ENCODE measurements at places on chromosomes 2 and 18.
A peak's percentile ranks its signal among the peaks of the same experiment; 100 is the strongest.

DNA sequence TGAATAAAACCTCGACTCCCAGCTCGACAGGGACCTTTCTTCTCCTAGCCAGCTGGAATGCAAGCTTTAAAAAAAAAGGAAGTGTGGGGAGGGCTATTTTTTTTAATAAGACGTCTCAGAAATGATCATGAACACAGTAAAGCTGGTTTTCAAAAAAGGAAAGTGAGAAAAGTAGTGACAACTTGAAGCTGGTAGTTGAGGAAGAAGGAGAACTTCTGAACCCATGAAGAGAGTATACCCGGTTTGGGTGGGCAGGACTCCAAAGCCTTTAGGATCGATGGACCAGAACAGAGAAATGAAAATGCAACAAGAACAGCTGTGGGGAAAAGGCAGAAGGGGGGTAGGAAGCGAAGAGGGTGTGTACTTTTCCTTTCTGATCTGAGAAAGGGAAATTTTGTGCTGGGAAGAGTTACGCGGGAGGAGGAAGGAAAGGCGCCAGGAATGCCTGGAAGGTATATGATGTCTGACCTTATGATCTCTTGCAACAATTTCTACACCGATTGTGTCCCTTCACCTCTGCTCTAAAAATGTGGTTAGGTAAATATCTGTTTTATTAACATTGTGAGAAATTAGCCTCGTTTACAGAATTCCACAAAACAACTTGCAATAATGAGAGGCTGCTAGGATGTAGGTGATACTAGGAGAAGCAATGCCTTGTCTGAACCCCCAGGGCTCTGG lies 22.6 kb upstream of the CYP1B1 start:
- no peak overlapping the region for H3K4me3 ChIP-seq
- peaks cover 12% of the 10 kb centered on the region for H3K36me3 ChIP-seq
- peaks cover 86% of the 10 kb centered on the region for H3K27me3 ChIP-seq
- DNase-seq: no peak
- peaks cover 18% of the 10 kb centered on the region for H3K4me1 ChIP-seq

- H3K4me1 ChIP-seq: peaks cover 24% of the 10 kb centered on the region
- DNase-seq: no peak
- peak overlapping the region; percentile 96 for H3K4me3 ChIP-seq
- H3K27me3 ChIP-seq: no peaks in the 10 kb centered on the region
- peak overlapping the region; percentile 77 for H3K27ac ChIP-seq
These were observed 476 bp upstream of the MSH2 start for GRCh38 chr2:47402555-47402804.

GRCh38 chr2:62109554-62109953 lies 86.4 kb upstream of the B3GNT2 start:
- no peak for DNase-seq
- H3K27me3 ChIP-seq: no peaks in the 10 kb centered on the region
- peaks cover 2% of the 10 kb centered on the region for H3K4me1 ChIP-seq
- H3K4me3 ChIP-seq: no peak overlapping the region
- no peak overlapping the region for H3K27ac ChIP-seq

- no peak for DNase-seq
- no peaks in the 10 kb centered on the region for H3K36me3 ChIP-seq
- no peaks in the 10 kb centered on the region for H3K27me3 ChIP-seq
These were observed 148.1 kb downstream of the SLC8A1 start for GRCh38 chr2:40303746-40304145.

- H3K4me3 ChIP-seq: no peak overlapping the region
- peaks cover 3% of the 10 kb centered on the region for H3K36me3 ChIP-seq
- H3K27ac ChIP-seq: no peak overlapping the region
These were observed 84.5 kb downstream of the PRPF40A start for GRCh38 chr2:152632736-152633135.

DNA sequence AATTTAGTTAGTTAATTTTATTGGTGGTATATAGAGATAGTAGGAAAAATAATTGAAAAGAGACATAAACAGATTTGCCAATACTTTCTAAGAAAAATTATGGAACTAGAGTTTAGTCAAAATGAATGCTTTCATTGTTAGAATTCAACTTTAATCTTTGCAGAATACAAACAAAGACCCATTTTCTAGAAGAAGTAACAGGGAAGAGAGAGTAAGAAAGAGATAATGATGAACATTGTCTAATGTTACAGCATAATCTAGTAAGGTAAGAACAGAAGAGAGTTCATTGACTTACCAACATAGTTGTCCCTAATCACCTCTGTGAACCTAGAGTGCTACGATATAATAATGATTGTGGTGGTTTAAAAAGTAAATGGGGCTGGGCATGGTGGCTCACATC lies 23.7 kb downstream of the SCN1A start:
- no peak overlapping the region for H3K4me3 ChIP-seq
- no peaks in the 10 kb centered on the region for H3K36me3 ChIP-seq
- DNase-seq: no peak
- no peak overlapping the region for H3K27ac ChIP-seq
- H3K4me1 ChIP-seq: no peaks in the 10 kb centered on the region

- peaks cover 9% of the 10 kb centered on the region for H3K4me1 ChIP-seq
- no peak for DNase-seq
- H3K36me3 ChIP-seq: no peaks in the 10 kb centered on the region
- peaks cover 10% of the 10 kb centered on the region for H3K27me3 ChIP-seq
- H3K27ac ChIP-seq: no peak overlapping the region
These were observed 24.0 kb upstream of the SLC35F5 start for GRCh38 chr2:113780472-113780871.

DNA sequence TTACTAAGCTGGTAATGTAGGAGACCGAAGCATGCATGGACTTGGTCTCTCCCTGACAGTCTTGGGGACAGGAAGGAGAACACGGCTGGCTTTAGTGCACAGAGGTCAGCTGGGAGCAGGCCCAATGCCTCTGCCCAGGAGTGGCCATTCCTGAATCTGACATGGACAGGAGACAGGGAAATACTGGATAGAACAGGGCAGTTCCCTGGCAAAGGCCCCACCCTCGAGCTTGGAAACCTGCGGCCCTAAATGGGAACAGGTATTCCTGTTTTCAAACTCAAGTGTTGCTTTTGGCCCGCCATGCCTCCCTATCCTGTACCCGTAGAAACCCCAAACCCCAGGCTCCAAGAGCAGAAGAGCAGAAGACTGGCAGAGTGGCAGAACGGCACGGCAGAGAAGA lies 107.4 kb downstream of the ZNF516 start:
- peaks cover 2% of the 10 kb centered on the region for H3K36me3 ChIP-seq
- H3K27me3 ChIP-seq: no peaks in the 10 kb centered on the region
- DNase-seq: no peak
- H3K4me1 ChIP-seq: peaks cover 47% of the 10 kb centered on the region

GRCh38 chr2:199455210-199455544 lies 2.6 kb downstream of the SATB2 start:
- H3K4me1 ChIP-seq: peaks cover 7% of the 10 kb centered on the region
- peak overlapping the region; percentile 12 for H3K4me3 ChIP-seq
- no peak overlapping the region for H3K27ac ChIP-seq
- DNase-seq: no peak
- peaks cover 37% of the 10 kb centered on the region for H3K27me3 ChIP-seq
- peaks cover 3% of the 10 kb centered on the region for H3K36me3 ChIP-seq

DNA sequence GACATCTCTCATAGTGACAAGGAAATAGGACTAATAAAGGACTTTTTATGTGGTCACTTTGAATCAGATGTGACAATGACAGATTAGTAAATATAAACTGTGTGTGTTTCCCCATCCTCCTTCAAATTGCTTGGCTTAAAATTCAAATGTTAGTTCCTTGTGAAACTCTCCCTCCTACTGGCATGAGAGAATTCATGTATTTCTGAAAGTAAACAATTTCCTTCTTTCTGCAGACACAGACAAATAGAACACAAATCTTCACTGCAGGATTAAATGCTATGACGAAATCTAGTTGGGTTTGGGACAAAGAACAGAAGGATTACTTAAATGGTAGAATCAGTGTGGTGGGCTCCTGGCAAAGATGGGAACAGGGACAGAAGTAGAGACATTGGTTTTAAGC lies 328.7 kb upstream of the FAM98A start:
- H3K27me3 ChIP-seq: no peaks in the 10 kb centered on the region
- no peak for DNase-seq
- no peaks in the 10 kb centered on the region for H3K36me3 ChIP-seq
- no peak overlapping the region for H3K4me3 ChIP-seq
- no peak overlapping the region for H3K27ac ChIP-seq
- no peaks in the 10 kb centered on the region for H3K4me1 ChIP-seq

DNA sequence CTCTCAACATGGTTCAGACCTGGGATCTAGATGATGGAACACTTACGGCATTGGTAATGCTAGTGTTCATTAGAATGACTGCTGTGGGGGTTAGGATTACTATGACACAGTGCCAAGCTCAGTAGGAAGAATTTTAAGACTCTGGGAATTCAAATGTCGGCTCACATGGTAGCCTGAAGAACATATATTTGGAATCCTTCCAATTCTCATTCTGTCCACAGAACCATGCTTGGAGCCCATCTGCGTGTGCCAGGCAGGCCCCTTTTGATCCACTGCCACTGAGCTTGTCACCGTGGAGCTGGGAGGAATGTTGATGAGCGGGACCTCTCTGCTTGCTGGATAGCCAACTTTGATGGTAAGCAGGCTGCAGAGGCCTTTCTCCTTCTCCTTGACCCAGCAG lies 322.0 kb upstream of the SOX11 start:
- H3K36me3 ChIP-seq: no peaks in the 10 kb centered on the region
- no peak overlapping the region for H3K27ac ChIP-seq
- no peak for DNase-seq
- no peak overlapping the region for H3K4me3 ChIP-seq

DNA sequence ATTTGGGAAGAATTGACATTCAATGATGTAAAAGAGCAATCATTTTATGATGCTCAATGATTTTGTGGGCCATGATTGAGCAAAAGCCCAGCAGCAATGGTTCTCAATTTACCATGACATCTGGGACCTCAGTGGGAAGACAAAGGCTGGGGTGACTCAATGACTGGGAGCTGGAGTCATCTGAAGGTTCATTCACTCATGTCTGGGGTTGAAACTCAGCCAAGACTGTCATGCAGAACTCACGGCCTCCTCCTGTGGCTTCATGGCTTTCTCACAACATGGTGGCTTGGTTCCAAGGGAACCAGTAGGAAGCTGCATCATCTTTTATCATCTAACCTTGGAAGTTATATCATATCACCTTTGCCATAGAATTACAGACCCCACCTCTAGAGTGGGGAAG lies 45.1 kb upstream of the CD226 start:
- no peaks in the 10 kb centered on the region for H3K27me3 ChIP-seq
- no peak overlapping the region for H3K4me3 ChIP-seq
- no peak overlapping the region for H3K27ac ChIP-seq
- H3K36me3 ChIP-seq: peaks cover 7% of the 10 kb centered on the region
- peaks cover under 1% of the 10 kb centered on the region for H3K4me1 ChIP-seq

DNA sequence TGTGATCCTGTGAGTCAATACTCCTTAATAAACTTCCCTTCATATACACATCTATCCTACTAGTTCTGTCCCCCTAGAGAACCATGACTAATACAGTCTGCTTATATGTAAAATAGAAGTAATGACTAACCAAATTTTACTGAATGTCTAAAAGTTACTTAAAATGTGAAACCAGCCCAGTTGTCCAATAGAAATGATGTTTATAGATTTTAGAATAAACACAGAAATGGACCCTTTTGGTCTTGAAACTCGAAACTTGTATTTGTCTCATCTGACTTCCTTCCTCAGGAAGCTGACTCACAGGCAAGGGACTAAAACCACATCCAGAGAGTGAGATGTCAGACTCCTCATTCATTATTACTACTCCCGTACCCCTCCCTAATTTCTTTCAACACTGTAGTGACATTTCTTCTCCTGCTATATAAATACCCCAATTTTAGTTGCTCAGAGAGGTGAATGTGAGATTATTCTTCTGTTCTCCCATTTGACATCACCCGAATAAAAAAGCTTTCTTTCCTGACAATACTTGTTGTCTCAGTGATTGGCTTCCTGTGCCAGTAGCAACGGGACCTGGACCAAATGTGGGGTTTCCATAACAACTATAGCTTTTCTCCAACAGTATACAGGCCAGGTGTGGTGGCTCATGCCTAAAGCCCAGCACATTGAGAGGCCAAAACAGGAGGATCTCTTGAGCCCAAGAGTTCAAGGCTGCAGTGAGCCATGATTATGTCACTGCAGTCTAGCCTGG lies 486.0 kb downstream of the ERBB4 start:
- DNase-seq: no peak
- no peaks in the 10 kb centered on the region for H3K27me3 ChIP-seq
- H3K27ac ChIP-seq: no peak overlapping the region
- no peaks in the 10 kb centered on the region for H3K36me3 ChIP-seq
- H3K4me3 ChIP-seq: no peak overlapping the region
- H3K4me1 ChIP-seq: no peaks in the 10 kb centered on the region

DNA sequence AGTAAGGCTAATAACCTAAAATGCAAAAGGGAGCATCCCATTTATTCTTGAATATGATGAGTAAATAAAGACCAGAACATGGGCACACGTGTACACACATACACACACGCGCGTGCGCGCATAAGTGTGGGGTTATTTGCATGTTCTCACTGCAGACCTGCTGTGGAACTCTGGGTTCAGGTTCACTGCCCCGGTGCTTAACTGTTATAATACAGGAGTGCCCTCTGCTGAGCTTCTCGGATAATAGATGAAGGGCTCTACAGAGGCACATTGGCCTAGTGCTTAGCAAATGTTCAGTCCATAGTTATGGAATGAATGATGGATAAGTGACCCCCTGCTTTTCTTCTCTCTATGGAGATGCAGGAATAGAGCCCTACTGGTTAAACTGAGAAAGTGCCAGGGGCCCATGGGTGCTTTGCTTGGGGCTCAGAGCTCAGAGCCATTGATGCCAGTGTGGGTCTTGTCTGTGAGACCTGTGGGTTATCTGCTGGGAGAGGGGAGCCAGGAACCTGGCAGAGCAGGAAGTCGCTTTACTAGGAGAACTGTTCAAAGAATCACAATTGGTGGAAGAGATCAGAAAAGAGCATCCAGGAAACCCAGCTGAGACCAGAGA lies 3.6 kb upstream of the ARL4C start:
- peaks cover 8% of the 10 kb centered on the region for H3K36me3 ChIP-seq
- H3K27ac ChIP-seq: peak overlapping the region; percentile 95
- peak; percentile 49 for DNase-seq
- peak overlapping the region; percentile 58 for H3K4me3 ChIP-seq
- H3K27me3 ChIP-seq: peaks cover 15% of the 10 kb centered on the region

GRCh38 chr2:236956031-236956618 lies 129.6 kb upstream of the COPS8 start:
- H3K36me3 ChIP-seq: no peaks in the 10 kb centered on the region
- no peak for DNase-seq
- no peaks in the 10 kb centered on the region for H3K4me1 ChIP-seq
- no peak overlapping the region for H3K27ac ChIP-seq
- peaks cover 28% of the 10 kb centered on the region for H3K27me3 ChIP-seq

- H3K27me3 ChIP-seq: peaks cover 93% of the 10 kb centered on the region
- H3K27ac ChIP-seq: peak overlapping the region; percentile 53
- no peak for DNase-seq
- H3K4me1 ChIP-seq: peaks cover 16% of the 10 kb centered on the region
- peak overlapping the region; percentile 83 for H3K4me3 ChIP-seq
These were observed 1.0 kb upstream of the HOXD12 start for GRCh38 chr2:176098366-176099158.
